EL (cell line): ENCODE measurements at places on chromosomes 7 and 10.

DNA sequence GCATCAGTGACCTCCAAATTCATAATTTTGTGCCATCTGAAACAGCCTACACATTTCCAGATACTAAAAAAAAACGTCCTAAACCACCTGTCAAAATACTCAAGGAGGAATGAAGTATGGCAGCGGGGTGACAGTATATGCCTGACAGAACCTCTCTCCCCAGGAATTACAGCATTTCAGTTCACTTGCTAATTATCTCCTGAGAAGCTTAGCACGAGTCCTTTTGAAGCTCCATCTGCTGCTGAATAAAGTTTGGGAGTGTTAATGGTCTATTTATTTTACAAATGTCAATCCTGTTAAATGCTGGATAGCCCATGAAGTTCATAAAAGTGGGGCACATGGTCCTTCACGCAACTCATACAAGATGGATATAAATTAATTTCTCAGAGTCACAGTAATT is 29.4 kb upstream of the ANLN start:
- no peak for DNase-seq

GRCh38 chr7:154832557-154833138 is 170.3 kb downstream of the PAXIP1 start:
- DNase-seq, result no peak

DNA sequence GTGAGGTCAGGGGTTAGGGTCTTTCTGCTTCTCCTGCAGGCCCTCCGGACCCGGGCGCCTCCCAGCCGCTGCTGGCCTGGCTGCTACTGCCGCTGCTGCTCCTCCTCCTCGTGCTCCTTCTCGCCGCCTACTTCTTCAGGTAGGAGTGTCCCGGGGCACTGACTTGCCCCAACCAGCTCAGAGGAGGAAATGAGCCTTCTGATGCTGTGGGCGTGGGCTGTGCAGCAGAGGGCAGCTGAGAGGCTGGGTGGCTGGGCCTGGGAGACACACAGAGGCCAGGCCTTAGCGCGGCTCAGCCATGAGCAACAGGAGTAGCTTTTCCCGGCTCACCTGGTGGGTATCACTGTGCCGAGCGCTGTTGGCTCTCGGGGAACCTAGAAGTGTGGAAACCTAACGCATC is 78.9 kb downstream of the MKI67 start:
- no peak for DNase-seq

DNA sequence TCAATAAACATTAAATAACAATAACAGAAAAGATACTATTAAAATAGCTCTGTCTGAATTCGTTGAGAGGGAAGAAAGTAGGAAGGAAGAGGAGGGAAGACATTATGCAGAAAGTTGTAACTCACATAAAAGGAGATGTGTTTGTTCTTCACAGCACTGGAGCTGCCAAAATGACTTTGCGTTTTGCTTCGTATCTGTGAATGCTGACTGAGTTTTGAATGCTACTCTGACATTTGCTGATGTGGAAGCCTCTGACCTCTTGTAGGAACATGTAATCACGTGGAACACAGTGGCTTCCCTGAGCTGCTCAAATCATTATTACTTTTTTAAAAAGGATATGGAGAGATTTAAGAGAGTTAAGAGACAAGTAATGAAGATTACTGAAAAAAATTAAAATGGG is 15.6 kb upstream of the DGKI start:
- no peak for DNase-seq

- no peak for DNase-seq
Observed at GRCh38 chr10:1575481-1576244, 161.7 kb downstream of the ADARB2 start.

DNA sequence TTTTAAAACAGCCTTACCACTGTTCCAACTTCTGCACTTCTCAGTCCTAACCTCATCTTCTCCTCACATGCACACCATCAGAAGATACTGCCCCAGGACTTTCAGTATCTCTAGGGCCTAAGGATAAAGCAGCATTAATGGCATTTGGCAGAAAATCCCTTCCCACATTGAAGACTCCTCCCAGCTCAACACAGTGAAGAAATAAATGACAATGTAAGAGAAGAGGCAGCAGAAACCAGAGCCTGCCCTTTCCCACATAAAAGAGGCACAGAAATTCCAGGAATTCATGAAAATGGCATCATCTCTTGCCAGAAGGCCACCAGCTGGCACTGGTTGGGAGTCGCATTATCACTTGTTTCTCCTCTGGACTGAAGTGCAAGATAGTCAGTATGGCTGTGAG is 3.7 kb downstream of the GCC1 start:
- DNase-seq, result peak; percentile 50

DNA sequence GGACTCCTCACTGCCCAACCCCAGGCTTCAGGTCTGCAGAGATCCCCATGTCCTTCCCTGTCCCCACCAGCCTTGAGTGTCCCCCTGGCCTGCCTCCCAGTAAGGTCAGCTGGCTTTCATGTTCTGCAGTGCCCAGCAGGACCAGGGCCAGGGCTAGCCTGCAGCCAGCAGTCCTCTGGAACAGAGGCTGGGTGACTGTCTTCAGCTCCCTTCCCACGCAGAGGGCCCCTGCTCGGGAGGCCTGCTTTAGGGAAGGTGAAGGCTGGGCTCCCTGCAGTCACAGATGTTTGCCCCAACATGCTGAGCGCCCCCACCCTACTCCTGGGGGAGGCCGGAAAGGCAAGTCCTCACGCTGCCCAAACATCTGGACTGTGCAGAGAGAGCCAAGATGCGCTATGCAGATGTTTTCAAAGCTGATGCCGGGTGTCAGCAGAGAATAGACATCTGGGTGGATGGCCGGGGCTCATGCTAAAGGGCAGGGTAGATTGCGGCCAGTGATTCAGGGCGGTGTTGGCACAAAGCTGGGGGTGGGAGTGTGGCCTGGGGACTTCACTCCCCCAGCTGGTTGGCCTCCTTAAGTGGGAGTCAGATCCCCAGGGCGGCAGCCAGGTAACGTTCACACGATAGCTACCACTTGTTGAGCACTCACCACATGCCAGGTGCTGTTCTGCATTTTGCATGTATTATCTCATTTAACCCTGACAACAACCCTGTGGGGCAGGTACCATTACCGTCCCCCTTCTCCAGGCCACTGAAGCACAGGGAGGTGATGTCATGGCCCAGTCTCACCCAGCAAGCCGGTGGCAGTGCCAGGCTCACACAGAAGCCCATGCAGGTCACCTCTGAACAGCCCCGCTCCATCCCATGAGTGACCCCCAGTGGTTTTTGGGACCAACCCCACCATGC is 71.2 kb upstream of the COL13A1 start:
- DNase-seq, result no peak

GRCh38 chr10:32445036-32445435 is 904 bp upstream of the CCDC7 start:
- DNase-seq, result peak; percentile 5

DNA sequence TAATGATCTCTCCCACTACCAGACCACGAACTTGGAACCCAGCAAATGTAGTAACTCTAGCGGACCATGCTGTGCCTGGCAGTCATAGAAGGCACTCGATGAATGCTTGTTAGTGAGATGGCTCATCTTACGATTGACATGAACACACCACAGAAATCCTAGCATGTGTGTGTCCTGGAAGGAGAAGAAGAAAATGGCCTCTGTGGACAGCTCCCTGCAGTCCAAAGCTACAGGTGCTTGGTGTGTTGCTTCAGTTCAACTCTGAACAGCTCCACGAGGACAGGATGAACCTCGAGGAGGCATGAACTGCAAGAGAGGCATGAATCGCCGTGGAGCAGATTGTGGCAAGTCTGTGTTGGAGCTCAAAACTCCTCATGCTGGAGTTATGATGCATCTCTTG is 93.5 kb downstream of the KLF6 start:
- DNase-seq, result no peak

- no peak for DNase-seq
Observed at GRCh38 chr10:4059471-4060138, 274.6 kb upstream of the KLF6 start.

DNA sequence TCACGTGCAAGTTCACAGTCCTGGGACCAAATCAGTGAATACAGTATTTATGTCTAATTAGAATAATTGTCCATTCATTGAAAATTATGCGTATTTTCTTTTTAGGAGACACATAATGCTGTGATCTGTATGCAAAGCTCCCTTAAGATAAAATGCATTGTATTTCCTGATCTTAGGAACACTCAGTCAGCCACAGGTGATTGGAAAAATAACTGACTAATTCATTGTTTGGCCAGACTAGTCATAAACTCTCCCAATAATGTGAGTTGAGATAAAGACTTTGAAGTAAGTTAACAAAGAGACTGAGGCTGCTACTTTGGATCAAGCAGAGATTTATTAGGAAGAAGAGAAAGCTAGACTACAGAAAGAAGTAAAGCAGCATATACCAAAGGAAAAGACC is 182.2 kb downstream of the GNAI1 start:
- no peak for DNase-seq

GRCh38 chr7:92653136-92653535 is 62.9 kb upstream of the FAM133B start:
- no peak for DNase-seq

GRCh38 chr10:32629910-32630309 is 184.0 kb downstream of the CCDC7 start:
- no peak for DNase-seq

GRCh38 chr7:51327287-51327717 is 10.7 kb upstream of the COBL start:
- DNase-seq, result no peak

GRCh38 chr7:7705318-7705717 is 13.1 kb downstream of the RPA3 start:
- DNase-seq, result no peak

GRCh38 chr10:11610166-11610825 is 1.2 kb downstream of the USP6NL start:
- DNase-seq, result no peak

DNA sequence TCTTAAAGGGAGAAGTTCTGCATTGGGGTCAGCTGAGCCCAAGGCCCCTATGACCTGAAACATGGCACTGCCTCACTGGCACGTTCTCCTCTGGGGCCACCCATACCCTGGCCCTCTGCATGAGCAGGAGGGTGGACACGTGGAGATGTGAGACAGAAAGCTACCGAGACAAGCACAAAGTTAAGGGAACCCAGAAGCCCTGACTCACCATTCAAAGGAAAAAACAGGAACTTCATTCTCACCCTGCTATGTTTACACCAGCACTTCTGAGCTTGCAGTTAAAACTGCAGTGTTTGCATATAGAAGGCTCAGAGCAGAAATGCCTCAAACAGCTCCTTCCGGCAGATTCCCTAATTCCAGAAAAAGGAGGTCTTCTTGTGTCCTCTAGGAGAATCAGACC is 41.7 kb downstream of the DENND11 start:
- DNase-seq, result no peak

- DNase-seq, result peak; percentile 56
Observed at GRCh38 chr10:74337330-74338016, 186.5 kb downstream of the ADK start.

- peak; percentile 11 for DNase-seq
Observed at GRCh38 chr7:21548491-21548890, 5.7 kb downstream of the DNAH11 start.

GRCh38 chr7:138138244-138138643 is 62.0 kb downstream of the AKR1D1 start:
- DNase-seq, result no peak

DNA sequence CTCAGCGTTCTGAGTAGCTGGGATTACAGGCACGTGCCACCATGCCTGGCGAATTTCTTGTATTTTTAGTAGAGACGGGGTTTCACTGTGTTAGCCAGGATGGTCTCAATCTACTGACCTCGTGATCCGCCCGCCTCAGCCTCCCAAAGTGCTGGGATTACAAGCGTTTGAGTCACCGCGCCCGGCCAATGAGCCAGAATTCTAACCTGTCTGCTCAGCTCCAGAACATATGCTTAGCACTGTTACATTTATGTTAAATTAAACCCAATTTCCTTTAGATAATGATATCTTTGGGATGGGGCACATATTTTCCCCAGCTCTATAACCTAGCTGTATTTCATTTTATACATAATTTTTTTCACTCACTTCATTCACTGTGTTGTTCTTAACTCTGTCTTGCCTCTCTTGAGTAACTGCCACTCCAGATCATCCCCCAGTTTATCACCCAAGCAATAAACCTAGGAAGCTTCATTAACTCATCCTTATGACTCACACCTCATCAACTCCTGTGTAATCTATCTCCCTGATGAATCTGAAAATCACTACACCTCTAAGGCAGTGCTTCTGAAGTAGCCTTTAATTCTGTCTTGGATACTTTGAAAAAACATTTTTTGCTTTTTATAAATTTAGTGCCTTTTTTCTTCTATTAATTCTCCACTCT is 559.7 kb upstream of the ZWINT start:
- no peak for DNase-seq

- DNase-seq, result no peak
Observed at GRCh38 chr10:131537281-131537680, 225.8 kb upstream of the TCERG1L start.

DNA sequence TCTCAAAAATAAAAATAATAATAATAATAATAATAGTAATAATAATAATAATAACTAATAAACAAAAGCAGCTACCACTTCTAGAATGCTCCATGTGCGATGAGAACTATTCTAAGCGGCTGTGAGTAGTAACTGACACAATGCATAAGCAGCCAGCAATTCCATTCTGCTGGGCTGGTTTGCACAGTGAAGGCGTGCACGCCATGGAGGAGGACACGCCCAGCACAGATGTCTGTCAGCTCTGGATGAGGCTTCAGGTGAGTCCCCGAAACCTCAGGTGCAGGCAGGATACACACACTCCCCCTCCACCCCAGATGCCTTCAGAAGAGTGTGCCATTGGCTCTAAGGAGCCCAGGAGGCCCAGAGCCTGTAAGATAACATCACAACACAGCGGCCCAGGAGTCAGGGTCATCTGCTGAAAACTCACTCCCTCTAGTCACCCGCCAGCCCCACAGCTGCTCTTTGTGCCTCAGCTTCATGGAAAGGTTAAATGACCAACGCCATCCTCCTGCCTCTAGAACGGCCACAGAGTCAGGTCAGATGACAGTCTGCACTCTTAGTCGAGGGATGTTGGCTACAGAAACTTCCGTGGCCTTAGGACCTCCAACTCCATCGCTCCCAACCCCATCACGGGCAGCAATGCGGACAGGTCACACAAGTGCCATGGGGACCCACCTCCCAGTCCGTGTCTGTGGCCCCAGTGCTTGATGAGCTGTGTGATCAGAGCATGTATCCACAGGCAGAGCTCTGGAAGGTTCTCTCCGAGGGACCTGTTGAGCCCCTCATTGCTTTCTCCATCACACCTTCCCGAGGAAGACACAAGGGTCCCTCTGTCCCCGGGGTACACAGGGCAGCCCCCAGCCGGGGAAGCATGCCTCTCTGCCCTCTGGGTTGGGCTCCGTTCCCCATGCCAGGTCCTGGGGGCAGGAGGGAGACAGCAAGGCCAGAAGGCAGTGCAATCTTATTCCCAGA is 103.9 kb downstream of the CTBP2 start:
- DNase-seq, result no peak
